ENCODE measurements at places on chromosomes 16 and 17.
A peak's percentile ranks its signal among the peaks of the same experiment; 100 is the strongest.

DNA sequence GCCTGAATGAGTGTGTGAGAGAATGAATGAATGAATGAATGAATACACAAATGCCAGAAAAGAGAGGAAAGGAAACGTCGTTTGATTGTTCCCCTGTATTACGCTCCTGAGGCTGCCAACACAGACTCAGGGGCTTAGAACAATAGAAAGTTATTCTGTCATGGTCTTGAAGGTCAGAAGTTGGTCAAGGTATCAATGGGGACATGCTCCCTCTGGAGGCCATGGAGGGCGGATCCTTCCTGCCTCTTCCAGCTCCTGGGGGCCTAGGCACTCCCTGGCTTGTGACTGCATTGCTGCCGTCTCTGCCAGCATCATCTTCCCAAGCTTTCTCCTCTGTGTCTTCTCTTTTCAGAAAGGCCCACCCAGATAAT, 1.5 kb upstream of the SLC38A8 start:
- no peaks in the 10 kb centered on the region for H3K27me3 ChIP-seq
- no peak overlapping the region for H3K4me3 ChIP-seq
- no peaks in the 10 kb centered on the region for H3K4me1 ChIP-seq
- DNase-seq: peak; percentile 68
- H3K36me3 ChIP-seq: no peaks in the 10 kb centered on the region
- no peak overlapping the region for H3K27ac ChIP-seq

- no peaks in the 10 kb centered on the region for H3K36me3 ChIP-seq
- DNase-seq: no peak
- H3K4me3 ChIP-seq: no peak overlapping the region
- no peak overlapping the region for H3K27ac ChIP-seq
- no peaks in the 10 kb centered on the region for H3K27me3 ChIP-seq
Measured at GRCh38 chr16:84438971-84439696, 65.3 kb downstream of the MEAK7 start.

- no peaks in the 10 kb centered on the region for H3K36me3 ChIP-seq
- no peak overlapping the region for H3K4me3 ChIP-seq
- H3K27me3 ChIP-seq: no peaks in the 10 kb centered on the region
- DNase-seq: no peak
- H3K4me1 ChIP-seq: no peaks in the 10 kb centered on the region
- H3K27ac ChIP-seq: no peak overlapping the region
Measured at GRCh38 chr16:80198311-80199299, 342.2 kb upstream of the DYNLRB2 start.

- H3K36me3 ChIP-seq: peaks cover 3% of the 10 kb centered on the region
- DNase-seq: peak; percentile 47
- 0 out of 3 replicates have a peak overlapping the region, but pooled peaks have one; percentile 56 for H3K4me3 ChIP-seq
- H3K27me3 ChIP-seq: no peaks in the 10 kb centered on the region
Measured at GRCh38 chr16:85365120-85365519, 248.0 kb upstream of the GSE1 start.

GRCh38 chr16:30096105-30096861, at the start of gene YPEL3:
Gene YPEL3 (minus strand): TSS chr16:30096213. CDS start chr16:30095482, 731 bp downstream.
- no peaks in the 10 kb centered on the region for H3K27me3 ChIP-seq
- peak; percentile 95 for DNase-seq
- H3K4me1 ChIP-seq: no peaks in the 10 kb centered on the region
- peak within 1 kb of the TSS; percentile 82 for H3K4me3 ChIP-seq
- H3K27ac ChIP-seq: peak within 1 kb of the TSS; percentile 74

- H3K4me1 ChIP-seq: peaks cover 5% of the 10 kb centered on the region
- H3K36me3 ChIP-seq: peaks cover 29% of the 10 kb centered on the region
- H3K27me3 ChIP-seq: no peaks in the 10 kb centered on the region
- H3K4me3 ChIP-seq: peak overlapping the region; percentile 80
- H3K27ac ChIP-seq: no peak overlapping the region
Measured at GRCh38 chr17:1648173-1648962, 1.3 kb downstream of the RILP start.

- H3K4me3 ChIP-seq: no peak overlapping the region
- H3K36me3 ChIP-seq: peaks cover 15% of the 10 kb centered on the region
- DNase-seq: no peak
- no peak overlapping the region for H3K27ac ChIP-seq
- H3K27me3 ChIP-seq: no peaks in the 10 kb centered on the region
Measured at GRCh38 chr17:5364156-5364555, 55.3 kb downstream of the NUP88 start.

DNA sequence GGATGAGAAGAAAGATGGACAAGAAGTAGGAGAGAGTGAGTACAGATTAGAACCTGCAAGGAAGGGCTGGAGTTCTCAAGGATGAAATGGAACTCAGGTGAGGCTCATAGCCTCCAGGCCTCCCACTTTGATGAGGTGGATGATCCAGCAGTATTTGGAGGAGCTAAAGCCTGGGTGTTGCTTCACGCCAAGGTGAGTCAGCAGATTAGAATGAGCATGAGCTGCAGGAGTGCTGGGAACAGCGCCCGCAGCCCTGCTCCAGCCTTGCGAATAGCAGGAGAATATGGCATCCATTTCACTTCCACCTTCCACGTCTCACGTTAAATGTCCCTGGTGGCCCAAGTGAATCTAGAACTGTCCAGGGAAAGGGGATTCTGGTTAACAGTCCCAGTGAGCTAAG, 94.4 kb upstream of the CPHXL start:
- no peak overlapping the region for H3K27ac ChIP-seq
- no peak overlapping the region for H3K4me3 ChIP-seq
- no peaks in the 10 kb centered on the region for H3K36me3 ChIP-seq
- H3K4me1 ChIP-seq: no peaks in the 10 kb centered on the region
- H3K27me3 ChIP-seq: no peaks in the 10 kb centered on the region

GRCh38 chr17:83155128-83156121, 76.0 kb downstream of the METRNL start:
- no peak overlapping the region for H3K27ac ChIP-seq
- H3K36me3 ChIP-seq: no peaks in the 10 kb centered on the region
- no peaks in the 10 kb centered on the region for H3K27me3 ChIP-seq

DNA sequence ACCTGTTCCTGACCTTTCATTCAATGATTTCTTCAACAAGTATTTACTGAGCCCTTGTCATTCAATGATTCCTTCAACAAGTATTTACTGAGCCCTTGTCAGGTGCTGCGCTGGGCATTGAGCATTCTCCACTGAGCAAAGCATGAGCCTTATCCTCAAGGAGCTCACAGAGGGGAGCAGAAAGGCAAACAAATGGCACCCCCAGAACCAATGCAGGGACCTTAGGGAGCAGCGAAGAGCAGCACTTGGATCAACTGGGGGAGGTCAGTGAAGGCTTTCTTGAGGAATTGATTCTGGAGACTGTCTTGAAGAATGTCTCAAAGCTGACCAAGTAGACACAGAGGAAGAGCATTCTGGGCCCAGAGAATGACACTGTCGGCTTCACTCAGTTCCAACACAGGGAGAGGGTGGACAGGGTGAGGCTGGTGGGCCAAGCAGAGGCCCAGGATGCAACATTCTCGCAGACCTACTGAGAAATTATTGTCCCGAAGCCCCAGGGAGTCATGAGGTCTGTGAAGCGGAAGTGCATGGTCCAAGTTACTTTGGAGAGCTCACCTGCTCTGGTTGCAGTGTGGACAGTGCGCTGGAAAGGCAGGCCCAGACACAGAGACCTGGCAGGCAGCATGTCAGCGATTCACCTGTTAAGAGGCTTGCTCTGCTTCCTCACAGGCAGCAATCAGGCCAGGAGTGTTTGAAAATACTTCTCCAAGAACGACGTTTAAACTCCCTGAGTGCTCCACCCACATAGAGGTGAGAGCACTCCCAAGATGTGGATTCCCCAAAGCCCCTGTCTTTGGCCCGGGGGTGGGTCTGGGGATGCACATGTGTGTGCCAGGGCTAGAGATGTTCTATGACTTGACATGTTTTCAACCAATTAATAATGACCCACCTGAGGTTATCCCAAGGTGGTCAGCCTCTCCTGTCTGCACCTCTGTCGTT, 3.2 kb upstream of the MPO start:
- H3K4me1 ChIP-seq: peaks cover 3% of the 10 kb centered on the region
- no peak overlapping the region for H3K27ac ChIP-seq
- no peaks in the 10 kb centered on the region for H3K27me3 ChIP-seq
- no peaks in the 10 kb centered on the region for H3K36me3 ChIP-seq
- no peak for DNase-seq

GRCh38 chr16:9594946-9595345, 503.5 kb downstream of the HAPSTR1 start:
- no peak overlapping the region for H3K27ac ChIP-seq
- H3K4me1 ChIP-seq: no peaks in the 10 kb centered on the region
- H3K27me3 ChIP-seq: no peaks in the 10 kb centered on the region
- no peak overlapping the region for H3K4me3 ChIP-seq
- DNase-seq: no peak
- H3K36me3 ChIP-seq: 0 out of 2 replicates have a peak, but pooled peaks cover 6% of the 10 kb centered on the region

DNA sequence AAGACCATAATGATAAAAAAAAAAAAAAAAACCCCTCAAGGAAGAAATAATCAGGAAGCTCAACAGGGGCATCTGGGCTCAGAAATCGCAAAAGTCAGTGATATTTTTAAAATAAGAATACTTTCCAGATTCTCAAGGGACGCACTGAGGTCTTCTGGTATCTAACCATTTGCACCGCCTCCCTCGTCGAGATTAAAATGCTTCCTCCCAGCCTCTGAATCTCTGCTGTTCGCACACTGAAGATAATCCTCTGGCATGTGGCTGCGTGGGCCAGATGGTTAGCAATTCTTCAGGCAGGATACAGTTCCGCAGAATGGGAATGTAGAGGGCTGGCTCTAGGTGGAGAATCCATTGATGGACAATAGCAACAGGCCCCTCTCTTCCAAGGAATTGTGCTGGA, 211.7 kb upstream of the CDH5 start:
- H3K4me1 ChIP-seq: peaks cover 4% of the 10 kb centered on the region
- H3K4me3 ChIP-seq: no peak overlapping the region
- H3K36me3 ChIP-seq: no peaks in the 10 kb centered on the region
- H3K27ac ChIP-seq: no peak overlapping the region
- no peak for DNase-seq

DNA sequence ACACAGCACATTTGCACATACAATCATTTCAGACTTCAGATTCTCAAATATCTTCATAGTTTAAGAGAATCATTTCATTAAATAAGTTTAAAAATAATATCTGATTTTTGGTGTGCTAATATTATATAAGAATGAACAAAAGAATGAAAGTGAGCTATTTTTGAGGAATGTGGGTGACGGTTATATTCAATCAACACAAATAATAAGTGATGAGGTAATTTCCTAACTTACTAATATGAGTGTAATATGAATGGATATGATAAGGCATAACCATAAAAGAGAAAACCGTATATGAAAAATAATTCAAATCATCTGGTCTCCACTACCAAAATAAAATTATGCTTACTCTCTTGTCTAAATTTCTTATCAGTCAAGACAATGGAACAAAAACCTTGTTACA, 68.4 kb upstream of the NACA2 start:
- H3K36me3 ChIP-seq: no peaks in the 10 kb centered on the region
- no peak overlapping the region for H3K4me3 ChIP-seq
- H3K27ac ChIP-seq: no peak overlapping the region
- no peaks in the 10 kb centered on the region for H3K4me1 ChIP-seq
- DNase-seq: no peak
- no peaks in the 10 kb centered on the region for H3K27me3 ChIP-seq

- DNase-seq: peak; percentile 86
- H3K4me3 ChIP-seq: no peak overlapping the region
- H3K4me1 ChIP-seq: no peaks in the 10 kb centered on the region
- no peaks in the 10 kb centered on the region for H3K36me3 ChIP-seq
- H3K27ac ChIP-seq: no peak overlapping the region
- H3K27me3 ChIP-seq: no peaks in the 10 kb centered on the region
Measured at GRCh38 chr16:71961066-71962039, 38.8 kb downstream of the PKD1L3 start.

GRCh38 chr17:10460062-10460461, 9.3 kb downstream of the MYH4 start:
- H3K4me3 ChIP-seq: no peak overlapping the region
- H3K27me3 ChIP-seq: no peaks in the 10 kb centered on the region
- no peaks in the 10 kb centered on the region for H3K4me1 ChIP-seq
- no peak overlapping the region for H3K27ac ChIP-seq

DNA sequence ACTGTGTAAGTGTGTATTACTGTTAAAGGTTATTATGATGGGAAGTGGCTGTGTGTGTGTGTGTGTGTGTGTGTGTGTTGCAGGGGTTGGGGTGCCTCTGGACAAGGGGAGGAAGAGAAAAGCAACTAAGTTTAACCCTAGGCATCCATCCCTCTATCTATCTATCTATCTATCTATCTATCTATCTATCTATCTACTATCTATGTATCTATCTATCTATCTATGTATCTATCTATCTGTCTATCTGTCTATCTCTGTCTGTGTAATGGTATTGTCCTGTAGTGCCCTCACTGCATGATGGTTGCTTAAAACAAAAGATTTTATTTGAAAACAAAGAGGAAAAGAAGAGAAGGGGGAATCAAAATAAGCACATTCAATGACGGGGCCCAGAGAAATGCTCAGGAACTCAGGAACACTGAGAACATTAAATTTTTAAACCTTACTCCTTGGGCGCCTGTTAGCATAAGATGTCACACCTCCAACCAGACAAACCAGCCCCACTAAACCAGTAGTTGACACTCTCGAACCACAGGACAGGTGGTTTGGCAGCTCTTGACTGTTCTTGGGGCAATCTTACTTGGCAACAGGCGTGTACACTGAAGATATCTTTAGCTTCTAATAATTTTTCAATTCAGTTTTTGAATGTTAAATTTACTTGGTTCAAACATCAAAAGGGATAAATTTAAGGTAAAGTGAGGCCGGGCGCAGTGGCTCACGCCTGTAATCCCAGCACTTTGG, 5.1 kb upstream of the RPL26 start:
- no peak overlapping the region for H3K27ac ChIP-seq
- no peaks in the 10 kb centered on the region for H3K27me3 ChIP-seq
- DNase-seq: no peak
- no peaks in the 10 kb centered on the region for H3K36me3 ChIP-seq
- no peak overlapping the region for H3K4me3 ChIP-seq

DNA sequence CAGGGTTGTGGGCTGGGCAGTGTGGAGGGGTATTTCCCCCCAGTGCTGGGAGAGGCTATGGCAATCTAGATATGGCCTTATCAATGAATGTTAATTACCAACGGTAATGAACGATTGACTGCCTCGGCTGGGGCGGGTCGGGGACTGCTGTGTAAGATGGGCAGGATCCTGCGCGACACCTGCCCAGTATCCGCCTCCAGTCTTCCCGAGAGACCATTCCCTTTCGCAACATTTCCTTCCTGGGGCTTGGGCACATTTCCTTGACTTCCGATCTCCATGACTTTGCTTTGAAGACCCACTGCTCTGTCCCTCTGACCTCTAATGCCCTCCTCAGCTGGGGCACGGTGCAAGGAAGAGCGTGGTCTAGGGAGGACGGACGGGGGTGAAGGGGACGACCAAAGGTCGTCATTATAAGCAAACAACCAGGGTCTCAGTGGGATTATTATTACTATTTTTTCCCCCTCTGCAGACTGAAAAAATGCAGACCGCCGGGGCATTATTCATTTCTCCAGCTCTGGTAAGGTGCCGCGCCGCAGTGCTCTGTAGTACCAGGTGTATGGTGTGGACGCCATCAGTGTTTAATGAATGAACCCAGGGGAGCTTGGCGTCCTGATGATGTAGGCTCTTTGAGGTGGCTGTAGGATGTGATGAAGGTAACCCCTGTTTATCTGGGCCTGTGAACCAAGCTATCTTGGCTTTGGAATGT, 506 bp downstream of the ATP5MC1 start:
- H3K4me1 ChIP-seq: no peaks in the 10 kb centered on the region
- H3K36me3 ChIP-seq: peaks cover 12% of the 10 kb centered on the region
- no peaks in the 10 kb centered on the region for H3K27me3 ChIP-seq
- H3K27ac ChIP-seq: no peak overlapping the region
- H3K4me3 ChIP-seq: peak overlapping the region; percentile 89
- no peak for DNase-seq

Measured in H9 (cell line).